ENCODE measurements at places on chromosomes 3 and 15.

GRCh38 chr3:135248213-135248612 lies 453.2 kb downstream of the EPHB1 start:
- no peak for DNase-seq

DNA sequence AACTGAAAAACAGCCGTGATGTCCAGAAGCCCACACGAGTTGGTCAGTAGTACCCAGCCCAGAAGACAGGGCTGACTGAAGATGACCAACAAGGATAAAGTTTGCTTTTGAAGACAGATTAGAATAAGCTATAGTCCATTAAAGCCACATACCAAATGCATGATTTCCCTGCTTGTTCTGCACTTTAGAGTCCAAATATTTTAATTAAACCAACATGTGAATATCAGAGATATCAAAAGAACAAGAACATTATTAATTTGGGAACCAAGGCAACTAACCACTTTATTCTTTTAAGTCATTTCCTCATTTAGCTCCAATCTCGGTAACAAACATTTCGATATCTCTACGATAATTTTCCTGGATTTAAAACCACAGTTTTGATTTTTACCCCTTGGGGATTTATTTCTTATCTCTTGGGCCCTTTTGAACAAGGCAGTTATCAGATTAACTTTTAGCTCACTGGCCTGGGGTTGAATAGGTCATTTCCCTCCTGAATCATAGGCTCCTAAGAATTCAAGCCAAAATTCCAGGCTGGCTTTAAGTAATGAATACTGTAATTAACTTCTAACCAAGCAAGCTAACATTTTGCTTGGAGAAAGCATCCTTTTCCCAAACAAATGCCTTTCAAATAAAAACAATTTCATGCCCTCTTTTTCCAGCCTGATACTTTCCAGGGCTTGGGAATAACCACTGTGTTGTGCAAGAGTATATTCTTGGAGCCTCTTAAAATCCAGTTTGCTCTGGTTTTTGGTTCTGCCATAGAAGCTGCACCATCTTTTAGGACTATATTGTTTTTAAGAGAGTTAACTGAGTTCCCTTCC lies 102.9 kb upstream of the NR2E3 start:
- no peak for DNase-seq

GRCh38 chr3:128021768-128022372 lies 30.4 kb upstream of the SEC61A1 start:
- DNase-seq, result no peak

GRCh38 chr15:47405365-47406162 lies 311.7 kb upstream of the SEMA6D start:
- no peak for DNase-seq

DNA sequence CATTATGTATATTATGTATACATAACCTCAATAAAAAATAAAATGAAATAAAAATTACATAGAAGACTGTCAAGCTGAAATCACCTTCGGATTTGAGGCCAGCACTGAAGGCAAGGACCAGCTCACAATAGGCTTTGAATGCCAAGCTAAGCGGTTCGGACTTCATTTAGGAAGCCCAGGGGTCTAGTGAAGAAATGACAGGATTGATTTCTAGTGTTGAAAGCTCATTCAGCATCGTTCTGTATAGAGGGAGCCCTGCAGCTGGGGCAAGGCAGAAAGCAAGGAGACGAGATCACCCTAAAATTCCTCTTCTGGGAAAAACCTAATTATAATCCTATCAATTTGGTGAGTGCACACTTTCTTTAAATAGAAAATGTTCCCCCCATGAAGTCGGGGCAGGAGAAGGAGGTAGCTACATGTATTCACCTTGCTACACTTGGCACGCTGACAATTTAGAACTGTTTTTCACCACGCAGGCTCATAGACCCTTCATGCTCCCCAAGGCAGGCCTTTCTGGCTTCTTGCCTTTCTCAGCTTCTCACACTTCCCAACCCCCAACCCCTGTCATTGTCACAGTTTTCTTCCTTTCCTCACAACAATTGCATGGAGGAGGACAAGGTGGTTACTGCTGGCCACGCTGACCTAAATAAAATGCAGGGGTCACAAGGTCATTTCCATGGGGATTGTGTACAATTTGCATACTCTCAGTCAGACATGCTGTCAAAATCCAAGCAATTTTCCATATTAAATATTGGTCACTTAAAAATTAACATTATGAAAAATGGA lies 44.4 kb upstream of the SSR3 start:
- no peak for DNase-seq

DNA sequence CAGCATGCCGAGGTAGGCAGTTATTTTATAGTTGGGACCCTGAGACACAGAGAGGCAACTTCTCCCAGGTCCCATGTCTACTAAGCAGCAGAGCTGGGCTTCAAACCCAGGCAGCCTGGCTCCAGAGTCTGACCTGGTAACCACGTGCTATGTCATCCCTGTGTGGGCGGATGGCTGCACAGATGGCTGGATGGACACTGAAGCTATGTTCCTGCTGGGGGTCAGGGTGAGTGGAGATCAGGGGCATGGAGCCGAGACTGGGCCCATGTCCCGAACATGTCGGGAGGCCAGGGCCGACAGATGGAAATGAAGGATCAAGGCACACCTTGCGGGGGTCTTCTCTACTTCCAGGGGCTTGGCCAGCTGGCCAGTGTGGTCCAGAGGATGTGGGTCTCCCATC lies 9.3 kb upstream of the FBLN2 start:
- DNase-seq, result no peak

DNA sequence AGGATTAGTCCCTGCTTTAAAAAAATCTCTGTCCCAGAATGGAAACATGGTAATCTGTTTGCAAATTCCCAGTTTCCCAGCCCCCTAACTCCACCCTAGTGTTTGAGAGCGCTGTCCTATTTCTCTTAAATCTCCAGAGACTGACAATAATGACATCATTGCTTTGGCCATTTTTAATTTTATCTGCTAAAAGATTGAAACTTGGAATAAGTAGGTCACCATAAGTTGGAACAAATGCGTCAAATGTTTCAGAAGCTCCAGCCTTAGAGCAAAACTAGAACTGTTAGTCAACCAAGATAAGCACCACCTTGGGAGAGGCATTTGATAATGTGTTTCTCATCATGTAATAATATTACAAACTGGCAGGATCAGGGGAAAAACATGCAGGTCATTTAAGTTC lies 25.7 kb upstream of the MB21D2 start:
- DNase-seq, result no peak

- DNase-seq, result no peak
These were observed 14.7 kb downstream of the PPARG start for GRCh38 chr3:12303534-12303933.

DNA sequence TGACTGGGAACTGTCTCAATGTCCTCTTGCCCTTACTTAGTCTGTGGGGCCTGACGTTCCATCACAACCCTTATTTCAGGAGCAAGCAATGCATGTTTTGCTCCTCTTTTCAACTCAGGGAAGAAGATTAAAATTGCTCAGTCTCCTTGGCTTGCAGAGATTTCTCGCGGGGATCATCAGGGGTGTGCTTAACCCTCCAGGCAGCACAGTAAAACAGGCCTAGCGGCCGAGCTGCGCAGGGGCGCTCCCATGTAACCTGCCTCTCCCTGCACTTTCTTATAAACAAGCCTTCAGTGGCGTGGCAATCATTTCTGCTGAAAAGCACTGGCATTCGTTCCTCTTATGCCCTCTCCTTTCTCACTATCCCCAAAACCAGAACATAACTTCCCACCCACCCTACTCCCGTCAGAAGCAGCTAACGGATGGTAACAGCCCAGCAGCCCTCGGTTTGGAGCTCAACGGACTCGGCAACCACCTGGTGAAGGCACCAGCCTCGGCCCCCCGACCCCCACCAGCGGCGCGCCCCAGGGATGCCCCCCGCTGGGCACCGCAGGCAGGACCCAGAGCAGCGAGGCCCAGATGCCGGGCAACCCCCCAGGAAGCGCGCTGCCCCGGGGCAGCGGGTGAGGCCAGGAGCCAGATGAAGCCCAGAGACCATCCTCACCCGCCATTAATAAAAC lies 1.1 kb downstream of the MCF2L2 start:
- peak; percentile 31 for DNase-seq

DNA sequence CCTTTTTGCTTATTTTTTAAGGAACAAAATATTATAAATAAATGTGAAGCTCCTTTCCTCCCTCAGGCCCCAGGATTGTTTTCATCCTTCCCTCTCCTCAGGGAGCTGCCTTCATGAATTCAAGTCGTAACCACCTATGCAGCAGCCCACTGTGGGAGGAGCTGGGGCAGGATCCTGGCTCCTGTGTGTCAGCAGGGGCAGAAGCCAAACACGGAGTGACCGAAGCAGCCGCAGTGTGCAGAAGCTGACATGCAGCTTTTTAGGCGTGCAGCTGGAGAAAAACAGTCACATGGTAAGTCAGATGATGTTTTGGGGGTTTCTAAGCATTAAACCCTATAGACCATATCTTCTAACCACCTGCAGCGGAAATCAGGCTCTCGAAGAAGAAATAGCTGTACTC lies 231.3 kb downstream of the OCA2 start:
- no peak for DNase-seq

- DNase-seq, result no peak
These were observed 120.1 kb downstream of the VGLL4 start for GRCh38 chr3:11523572-11524101.

- DNase-seq, result no peak
These were observed 76.5 kb downstream of the B3GALNT1 start for GRCh38 chr3:161028555-161029153.

DNA sequence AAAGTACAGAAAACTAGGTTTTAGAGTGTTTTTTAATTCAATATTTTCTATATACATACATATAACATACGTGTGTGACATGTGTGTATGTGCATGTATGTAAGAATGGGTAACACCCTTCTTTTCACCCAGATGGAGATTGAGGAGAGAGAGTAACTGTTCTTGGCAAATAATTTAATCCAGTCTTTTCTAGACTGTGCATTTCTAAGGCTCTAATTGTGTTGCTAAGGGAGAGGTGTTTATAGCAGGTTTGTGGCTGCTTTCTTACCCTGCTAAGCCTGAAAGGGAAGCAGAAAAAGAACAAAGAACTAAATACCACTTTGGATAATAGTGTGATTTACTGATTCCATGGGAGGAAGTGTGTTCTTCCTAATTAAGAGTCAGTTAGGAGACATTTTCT lies 46.0 kb upstream of the ALDH1L1 start:
- DNase-seq, result no peak

DNA sequence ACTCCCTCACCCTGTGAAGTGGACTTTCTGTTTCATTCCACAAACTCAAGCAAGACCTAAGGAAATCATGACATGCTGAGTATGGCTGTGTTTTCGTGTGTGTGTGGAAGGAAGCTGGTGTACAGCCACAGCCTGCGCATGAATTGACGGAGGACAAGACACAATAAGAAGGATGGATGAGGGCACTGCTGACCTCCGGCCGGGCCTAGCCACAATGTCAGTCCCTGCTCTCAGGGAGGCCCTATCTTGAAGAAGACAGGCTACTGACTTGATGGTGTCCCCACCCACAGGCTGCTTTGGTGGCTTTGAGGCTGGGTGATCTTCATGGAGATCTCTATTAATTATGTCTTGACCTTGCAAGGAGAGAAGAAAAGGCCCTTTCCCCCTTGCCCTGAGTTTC lies 39.3 kb upstream of the CDCP1 start:
- no peak for DNase-seq

DNA sequence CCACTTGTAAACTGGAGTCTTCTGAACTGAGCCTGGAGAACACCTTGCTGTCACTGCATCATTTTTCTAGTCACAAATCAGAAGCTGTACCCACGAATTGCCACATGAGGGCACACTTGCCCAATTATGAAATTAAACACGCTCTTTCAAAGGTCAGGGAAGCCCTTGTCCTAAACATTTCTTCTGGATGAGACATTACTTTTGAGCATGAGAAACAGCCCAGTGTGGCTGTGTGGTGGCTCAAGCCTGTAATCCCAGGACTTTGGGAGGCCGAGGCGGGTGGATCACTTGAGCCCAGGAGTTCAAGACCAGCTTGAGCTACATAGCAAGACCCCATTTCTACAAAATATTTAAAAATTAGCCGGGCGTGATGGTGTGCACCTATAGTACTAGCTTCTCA lies 27.5 kb upstream of the CFAP161 start:
- DNase-seq, result peak; percentile 6

GRCh38 chr3:65927576-65927975 lies 111.1 kb downstream of the MAGI1 start:
- DNase-seq, result peak; percentile 59

DNA sequence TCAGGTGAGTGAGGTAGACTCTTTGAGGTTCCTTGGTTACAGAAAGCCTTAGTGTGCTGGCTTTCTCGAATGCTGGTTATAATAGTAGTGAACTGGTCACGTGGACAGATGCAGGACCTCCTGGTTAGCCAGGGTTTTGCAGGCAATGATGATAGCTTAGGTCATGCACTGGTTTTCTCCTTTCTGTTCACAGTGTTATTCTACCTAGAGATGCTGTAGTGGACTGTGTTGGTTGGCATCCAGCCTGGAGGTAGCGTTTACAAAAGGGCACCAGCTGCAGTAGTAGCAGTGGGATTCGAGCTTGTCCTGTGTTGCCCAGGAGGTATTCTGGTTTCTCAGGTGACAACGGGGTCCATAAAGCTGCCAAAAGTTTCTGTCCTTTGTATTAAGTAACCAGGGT lies 27.0 kb downstream of the PCCB start:
- peak; percentile 8 for DNase-seq

GRCh38 chr3:110859336-110859735 lies 212.3 kb upstream of the NECTIN3 start:
- no peak for DNase-seq

GRCh38 chr3:137180220-137180619 lies 222.4 kb downstream of the IL20RB start:
- DNase-seq, result no peak

DNA sequence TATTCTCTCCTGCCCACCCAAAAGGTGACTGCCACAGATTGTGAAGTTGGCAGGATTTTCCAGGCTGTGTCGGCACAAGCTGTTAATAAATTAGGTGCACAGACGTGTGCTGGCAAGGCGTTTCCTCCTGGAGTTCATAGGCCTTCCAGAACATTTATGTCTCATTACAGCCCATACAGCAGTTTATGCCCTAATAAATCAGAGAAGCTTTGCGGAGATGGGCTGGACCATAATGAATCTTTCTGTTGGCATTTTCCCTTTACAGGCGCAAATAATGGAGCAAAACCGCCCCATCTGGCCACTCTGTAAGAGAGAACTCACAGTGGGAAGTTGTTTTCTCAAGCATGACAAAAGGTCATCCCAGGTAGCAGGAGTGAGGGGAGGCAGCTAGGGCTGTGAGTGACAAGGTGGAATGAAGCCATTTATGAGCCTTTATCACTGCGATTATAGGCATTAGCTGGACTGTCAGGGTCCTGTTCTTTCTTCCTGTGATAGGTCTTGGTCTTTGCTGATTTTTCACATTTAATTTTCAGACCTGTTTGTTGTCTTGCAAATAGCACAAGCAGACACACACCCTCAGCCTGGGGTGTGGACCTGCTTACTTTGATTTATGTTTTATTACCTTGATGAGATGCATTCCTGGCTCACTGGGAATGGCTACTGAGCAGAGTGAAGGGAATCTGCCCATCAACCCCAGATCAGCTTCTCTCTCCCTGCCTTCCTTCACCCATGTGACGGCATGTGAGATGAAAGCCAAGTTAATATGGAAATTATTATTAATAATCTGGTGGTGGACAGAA lies 257.5 kb downstream of the LRTM1 start:
- no peak for DNase-seq

GRCh38 chr3:157589211-157589610 lies 86.0 kb upstream of the VEPH1 start:
- no peak for DNase-seq
